Pancreas (tissue), 10 donors: ENCODE measurements at places on chromosomes 2 and 18. TPM values are rescaled to one million over a fixed set of nuclear protein-coding genes. Genes with fewer than 3 reads are reported as not detected.

CELF4 gene
- 1.7 TPM for total RNA-seq

DAW1 gene
- total RNA-seq: not detected

- no peak for DNase-seq
Measured at GRCh38 chr18:60873708-60874107, 459.5 kb upstream of the CDH20 start.

- no peak for DNase-seq
Measured at GRCh38 chr2:174591740-174592139, 5.9 kb downstream of the WIPF1 start.

DNA sequence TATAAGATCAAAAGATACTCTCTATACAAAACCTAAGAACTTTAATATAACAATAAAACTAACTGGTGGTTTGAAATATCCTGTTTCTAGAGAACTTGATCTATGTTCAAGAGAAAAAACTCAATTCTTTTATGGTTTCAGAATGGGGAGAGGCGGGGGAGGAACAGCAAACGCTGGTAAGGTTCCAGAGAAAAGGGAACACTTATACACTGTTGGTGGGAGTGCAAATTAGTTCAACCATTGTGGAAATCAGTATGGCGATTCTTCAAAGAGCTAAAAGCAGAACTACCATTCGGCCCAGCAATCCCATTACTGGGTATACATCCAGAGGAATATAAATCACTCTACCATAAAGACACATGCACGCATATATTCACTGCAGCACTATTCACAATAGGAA lies 17.2 kb downstream of the FAM98A start:
- no peak for DNase-seq
